ENCODE measurements at places on chromosomes 1 and 21.
A peak's percentile ranks its signal among the peaks of the same experiment; 100 is the strongest.

DNA sequence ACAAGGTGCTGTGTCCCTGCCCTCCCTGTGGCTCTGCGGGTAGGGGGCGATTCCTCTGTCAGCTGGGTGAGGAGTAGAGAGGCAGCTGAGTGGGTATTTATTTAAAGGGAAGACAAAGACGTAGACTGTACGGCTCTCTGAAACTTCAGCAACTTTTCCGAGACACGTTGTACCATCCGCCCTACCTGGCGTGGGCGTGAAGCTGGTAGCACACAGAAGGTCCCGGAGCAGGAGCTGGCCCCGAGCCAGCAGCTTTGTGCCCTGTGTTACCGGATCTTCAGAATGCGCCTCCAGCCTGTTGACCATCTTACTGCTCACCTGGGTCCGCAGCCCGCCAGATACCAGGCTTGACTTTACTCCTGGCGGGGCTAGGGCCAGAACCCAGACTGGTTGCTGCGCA, 34.9 kb downstream of the PRKCZ start:
- DNase-seq: no peak

- no peak for DNase-seq
These were observed 32.6 kb upstream of the BTG2 start for GRCh38 chr1:203272633-203273205.

- no peak for DNase-seq
These were observed 164.5 kb upstream of the UBE2U start for GRCh38 chr1:64038965-64039364.

DNA sequence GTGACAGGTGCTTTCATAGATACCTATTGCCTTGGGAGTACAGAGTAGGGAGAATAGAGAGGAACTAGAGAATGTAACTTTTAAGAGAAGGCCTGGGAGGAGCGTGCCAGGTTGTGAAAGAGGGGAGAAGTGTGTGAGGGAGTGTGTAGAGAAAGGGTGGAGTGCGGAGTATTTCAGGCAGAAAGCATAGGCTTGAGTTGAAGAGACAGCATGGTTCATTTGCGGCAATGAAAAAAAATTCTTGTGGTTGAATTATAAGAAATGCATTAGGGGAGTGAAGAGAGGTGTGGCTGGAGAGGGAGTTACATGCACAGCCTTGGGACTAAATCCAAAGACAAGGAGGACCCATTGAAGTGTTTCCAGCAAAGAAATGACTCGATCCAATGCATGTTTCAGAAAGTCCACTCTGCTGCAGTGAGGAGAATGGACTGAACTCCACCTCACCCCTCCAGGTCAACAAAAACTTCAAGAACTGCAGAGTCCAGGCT, 81.7 kb upstream of the ADAM30 start:
- DNase-seq: no peak

DNA sequence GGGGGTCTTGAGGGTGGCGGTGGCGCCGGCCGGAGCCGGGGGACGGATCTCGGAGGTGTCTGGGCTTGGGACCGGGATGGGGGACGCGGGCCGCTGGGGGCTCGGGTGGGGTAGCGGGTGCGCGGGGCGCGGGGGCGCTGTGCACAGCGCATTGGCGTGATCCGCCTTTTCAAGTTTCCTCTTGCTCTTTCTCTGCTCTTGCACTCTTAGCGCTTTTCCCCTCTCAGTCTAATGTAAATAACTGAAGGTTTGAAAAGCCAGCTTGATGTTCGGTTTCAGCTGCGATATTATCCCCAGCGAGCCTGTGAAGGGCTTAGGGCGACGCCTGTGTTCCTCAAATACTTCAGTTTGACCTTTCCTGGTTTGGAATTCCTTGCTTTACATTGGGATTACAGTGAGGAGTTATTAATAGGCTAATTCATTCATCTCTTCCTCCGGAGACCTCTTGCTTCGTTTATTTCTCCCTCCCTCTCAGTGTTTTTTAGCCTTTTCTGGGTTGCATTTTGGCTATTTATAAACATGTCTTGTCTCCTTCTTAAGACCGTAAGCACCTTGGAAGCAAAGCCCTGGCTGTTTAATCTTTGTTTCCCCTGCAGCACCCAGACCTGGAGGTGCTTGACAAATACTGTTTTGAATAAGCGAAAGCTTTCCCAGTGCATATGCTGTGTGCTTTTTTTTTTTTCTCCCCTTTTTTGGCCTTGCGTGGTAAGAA, 693 bp downstream of the RAB4A start:
- peak; percentile 22 for DNase-seq

DNA sequence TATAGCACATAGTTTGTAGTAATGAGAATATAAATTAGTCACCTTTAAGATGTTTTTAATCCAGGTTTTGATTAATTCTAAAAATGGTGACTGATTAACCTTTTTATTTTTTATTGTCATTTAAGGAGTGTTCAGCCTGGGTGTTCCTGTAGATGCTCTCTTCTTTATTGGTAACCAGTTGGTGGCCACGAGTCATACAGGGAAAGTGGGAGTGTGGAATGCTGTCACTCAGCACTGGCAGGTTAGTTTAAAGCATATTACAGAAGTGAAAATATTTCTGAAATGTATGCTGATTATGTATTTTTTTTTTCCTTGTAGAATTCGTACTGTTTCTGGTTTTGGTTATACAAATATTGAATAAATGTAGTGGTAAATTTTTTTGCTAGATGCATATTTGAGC, 28.1 kb downstream of the KCTD3 start:
- DNase-seq: no peak

GRCh38 chr1:198238121-198238520, 81.3 kb downstream of the NEK7 start:
- DNase-seq: no peak

- DNase-seq: no peak
These were observed 3.2 kb downstream of the SON start for GRCh38 chr21:33546086-33546485.

- no peak for DNase-seq
These were observed 19.5 kb downstream of the RRP1 start for GRCh38 chr21:43808832-43809251.

DNA sequence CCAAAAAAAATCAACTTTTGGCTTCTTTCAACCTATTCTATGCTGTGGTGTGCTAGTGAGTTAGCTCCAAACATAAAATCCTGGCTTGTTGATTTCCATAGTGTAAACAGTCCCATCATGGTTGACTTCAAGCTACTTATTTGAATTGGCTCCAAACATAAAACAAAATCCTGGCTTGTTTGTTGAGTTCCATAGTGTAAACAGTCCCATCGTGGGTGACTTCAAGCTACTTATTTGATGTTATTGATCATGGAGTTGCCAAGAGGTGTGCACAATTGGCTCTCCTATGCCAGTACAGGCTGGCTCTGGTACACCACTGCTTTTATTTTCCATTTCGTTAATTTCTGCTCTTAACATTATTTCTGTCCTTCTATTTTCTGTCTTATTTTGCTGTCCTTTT, 1.8 kb upstream of the COA6 start:
- DNase-seq: no peak

DNA sequence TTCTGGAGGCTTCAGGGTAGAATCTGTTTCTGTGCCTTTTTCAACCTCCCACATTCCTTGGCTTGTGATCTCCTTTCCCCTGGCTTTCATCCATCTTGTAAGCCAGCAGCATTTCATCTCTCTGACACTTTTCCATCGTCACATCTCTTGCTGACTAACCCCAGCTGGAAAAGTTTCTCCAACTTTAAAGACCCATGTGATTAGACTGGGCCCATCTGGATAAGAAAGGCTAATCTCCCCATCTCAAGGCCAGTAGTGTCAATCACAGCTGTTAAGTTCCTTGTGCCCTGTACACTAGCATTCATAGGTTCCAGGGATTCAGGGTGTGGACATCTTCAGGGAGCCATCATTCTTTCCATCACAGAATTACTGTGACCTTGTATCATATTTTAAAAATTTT, 452.1 kb downstream of the TTLL7 start:
- no peak for DNase-seq

DNA sequence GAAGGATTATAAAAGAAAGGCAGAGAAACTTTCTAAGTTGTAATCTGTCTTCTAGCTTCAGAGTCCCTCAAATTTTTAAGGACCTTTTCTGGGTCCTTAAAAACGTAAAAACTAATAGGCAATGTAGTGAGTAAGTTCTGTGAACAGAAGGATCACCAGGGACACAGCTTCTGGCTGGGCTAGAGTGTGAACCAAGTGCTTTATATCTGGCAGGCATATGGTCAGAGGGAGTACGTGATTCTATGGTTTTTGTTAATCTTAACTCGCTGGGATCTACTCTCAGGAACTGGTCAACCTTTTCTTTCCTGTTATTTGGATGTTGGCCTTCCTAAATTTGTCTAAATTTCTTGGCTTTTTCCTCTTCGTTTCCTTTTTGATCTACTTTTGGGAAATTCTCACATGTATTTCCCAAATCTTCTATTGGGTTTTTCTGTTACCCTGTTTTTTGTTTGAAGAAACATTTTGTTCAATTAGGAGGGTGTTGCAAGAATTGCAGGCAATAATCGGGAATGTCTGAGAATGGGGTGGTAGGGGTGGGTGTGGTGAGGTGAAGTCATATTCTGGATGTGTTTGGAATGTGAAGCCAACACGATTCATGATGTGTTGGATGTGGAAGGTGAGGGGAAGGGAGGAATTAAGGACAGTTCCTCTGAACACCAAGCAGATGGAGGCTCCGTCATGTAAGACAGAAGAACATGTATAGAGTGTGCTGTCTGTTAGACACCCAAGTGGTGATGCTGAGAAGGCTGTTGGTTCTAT, 193.2 kb downstream of the FMN2 start:
- no peak for DNase-seq

DNA sequence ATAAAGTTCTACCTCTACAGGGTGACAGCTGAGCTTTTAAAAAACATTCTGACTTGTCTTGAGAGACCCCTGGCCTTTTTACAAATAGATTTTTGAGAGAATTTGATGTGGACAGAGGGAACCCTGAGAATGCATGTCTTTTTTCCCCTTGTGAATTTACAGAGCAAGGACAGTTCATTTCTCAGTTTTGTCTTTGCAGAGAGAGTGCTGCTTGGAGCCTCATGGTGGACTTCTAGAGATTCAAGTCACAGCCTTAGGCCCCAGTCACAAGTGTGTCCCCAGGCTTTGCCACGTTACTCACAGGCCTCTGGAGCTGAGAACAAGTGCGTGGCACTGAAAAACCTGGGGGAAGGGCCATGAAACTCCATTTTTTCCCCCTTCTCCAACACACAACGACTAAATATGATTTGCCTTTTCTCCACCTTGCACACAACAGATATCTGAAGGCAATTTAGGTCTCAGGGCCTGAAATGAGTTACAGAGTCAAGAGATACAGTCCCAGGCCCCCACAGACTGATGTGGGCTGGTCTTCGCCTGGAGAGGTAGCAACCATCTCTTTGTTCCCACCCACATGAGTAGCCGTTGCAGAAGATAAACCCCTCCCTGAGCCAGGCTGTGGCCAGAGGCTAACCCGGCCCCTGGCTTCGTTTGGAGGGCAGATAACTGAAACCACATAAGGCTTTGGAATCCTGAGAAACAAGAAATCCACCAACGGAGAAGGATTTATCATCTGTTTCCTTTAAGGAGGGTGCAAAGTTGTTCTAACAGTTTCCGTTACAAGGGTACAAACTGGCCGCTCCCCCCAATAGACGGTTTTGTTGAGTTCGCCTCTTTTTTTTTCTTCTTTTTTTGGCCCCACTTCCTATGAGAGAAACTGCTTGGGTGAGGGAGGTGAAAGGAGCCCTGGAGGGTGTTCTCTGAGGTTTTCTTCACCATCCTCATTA, 1.0 kb upstream of the PIGV start:
- DNase-seq: peak; percentile 50

DNA sequence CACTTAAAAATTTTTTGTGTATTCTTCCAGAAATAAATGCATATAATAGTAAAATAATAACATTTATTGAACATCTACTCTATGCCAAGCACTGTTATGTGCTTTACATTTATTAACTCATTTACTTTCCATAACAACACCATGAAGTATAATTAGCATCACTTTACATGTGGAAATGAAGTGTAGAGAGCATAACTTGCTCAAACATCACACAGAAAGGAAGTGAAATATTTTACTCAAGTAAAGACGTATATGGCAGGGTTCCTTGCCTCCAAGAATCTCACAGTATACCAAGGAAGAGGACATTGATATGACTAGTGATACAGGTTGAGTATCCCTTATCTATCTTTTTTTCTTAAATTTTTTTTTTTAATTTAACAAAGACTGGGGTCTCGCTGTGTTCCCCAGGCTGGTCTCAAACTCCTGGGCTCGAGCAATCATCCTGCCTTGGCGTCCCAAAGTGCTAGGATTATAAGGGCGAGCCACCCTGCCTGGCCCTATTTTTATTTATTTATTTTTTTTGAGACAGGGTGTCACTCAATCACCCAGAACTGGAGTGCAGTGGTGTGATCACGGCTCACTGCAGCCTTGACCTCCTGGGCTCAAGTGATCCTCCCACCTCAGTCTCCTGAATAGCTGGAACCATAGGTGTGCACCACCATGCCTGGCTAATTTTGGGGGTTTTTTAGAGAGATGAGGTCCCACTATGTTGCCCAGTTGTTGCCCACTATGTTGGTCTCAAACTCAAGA, 7.7 kb upstream of the CLIC4 start:
- DNase-seq: no peak

DNA sequence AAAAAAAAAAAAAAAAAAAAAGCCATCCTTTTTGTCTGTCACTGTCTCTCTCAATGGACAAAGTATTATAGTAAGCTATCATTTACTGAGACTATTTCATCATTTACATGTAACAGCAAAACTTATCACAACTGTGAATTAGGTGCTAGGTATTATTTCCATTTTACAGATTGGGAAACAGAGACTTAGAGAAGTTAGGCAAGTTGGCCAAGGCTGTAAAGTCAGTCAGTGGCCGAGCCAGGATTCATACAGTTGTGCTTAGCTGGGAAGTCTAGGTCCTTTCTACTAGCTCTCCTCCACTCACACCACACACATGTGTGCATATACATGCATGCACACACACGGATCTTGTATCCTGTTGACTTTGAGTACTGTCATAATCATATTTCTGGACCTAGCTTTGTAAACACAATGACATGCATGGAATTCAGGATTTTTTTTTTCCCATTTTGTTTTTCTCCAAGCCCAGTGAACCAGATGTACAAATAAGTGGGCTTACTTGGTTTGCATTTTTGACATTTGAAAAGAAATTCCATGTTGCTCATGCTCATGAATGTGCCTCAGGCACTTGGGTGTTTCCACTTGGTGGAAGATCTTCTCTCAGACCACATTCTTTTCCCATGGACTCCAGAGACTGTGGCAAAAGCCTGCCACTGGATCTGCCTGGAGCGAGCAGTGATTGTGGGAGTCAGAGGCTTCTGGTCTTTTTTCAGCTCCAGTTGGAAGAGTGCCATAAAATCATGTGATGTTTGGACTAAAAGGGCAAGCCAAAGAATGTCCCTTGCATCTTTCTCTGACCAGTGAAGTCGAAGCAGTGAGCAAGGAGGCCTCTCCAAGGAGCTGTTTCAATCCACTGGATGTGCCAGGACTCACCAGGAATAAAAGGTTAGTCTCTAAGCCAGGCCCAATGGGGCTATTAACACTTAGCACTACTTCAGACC, 61.7 kb upstream of the DNAJC6 start:
- DNase-seq: no peak

DNA sequence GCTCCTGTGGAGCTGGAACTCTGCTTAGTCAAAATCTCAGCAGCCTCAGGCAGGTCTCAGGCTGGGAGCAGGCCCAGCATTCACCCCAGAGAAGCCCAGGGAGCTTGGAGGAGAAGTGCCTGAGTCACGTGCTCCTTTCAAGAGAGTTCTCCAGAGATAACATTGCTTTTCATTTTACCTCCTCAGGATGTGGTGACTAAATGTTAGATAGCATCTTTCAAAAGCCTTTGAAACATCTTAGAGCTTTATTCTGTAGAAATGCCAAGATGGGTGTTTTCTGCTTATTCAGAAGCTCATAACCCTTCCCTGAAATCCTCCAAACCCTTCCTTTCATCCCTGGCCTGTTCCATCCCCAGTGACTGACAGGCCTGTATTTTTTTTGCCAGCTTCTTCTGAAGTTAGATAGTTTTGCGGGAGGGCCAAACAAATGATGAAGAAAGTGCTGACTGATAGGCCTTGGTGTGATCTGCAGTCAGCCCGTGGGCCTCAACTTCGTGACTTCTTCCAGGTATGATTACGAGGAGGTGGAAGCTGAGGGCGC, 58.0 kb downstream of the PGM1 start:
- peak; percentile 28 for DNase-seq
